ENCODE measurements at places on chromosomes 16 and 17.
A peak's percentile ranks its signal among the peaks of the same experiment; 100 is the strongest.

- DNase-seq = no peak
Observed at GRCh38 chr17:65485388-65486299, 75.8 kb downstream of the AXIN2 start.

GRCh38 chr16:47991491-47991890, 164.3 kb downstream of the ABCC12 start:
- no peak for DNase-seq

DNA sequence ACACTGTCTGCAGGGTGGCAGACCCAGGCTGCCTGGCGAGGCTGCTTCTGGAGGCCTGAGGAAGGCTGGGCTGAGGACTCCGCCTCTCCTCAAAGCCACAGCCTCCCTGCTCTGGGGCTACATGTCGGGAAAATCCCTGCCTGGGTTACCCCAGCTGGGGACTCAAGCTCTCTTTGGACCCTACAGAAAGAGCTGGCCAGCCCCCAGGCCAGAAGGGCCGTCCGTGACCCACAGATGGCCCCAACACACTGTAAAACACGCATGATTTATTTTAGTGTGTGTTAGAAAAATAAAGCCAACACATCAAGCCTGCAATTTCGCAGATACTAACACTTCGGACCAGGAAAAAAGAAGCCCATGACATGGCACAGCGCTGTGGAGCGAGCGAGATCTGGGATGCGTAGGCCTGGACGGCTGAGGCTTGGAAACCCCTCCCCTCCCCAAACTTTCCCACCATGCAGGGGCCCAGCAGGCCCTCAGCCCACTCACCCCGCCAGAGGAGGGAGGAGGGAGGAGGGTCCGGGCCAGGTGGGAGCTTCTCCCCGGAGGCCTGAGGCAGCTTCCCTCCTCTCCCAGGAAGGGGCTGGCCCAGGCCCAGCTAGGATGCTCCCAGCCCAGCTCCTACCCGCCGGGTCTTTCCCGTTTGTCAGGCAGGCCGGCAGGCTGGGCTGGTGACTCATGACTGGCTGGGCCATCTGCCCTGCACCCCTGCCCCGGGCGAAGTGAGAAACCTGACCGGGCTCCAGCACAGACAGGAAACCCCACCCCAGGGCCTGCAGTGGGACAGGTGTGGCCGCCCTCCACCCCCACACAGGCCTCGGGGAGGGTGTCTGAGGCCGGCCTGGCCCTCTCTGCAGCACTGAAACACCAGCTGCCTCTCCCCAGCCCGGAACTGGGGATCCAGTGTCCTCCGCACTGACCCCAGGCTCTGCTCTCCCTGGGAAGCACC, 34.1 kb upstream of the SLC38A10 start:
- no peak for DNase-seq

GRCh38 chr16:85067426-85067825, 39.8 kb downstream of the KIAA0513 start:
- no peak for DNase-seq

DNA sequence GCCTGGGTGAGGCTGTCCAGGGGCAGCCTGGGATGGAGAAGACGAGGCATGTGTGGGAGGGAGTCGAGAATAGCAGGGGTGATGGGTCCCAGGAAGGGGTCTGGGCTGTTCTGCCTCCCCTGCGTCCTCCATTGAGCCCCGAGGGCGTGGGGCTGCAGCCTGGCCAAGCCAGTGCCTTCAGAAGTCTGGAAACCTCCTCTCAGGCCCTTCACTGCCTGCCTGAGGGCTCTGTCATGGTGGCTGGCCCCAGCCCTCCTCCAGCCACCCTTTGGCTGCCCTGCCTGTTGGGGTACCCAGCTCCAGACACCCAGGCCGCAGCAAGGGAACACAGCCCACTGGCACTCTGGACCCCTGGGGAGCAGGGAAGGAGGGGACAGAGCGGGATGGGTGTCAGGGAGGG, 27.6 kb downstream of the ENGASE start:
- no peak for DNase-seq

DNA sequence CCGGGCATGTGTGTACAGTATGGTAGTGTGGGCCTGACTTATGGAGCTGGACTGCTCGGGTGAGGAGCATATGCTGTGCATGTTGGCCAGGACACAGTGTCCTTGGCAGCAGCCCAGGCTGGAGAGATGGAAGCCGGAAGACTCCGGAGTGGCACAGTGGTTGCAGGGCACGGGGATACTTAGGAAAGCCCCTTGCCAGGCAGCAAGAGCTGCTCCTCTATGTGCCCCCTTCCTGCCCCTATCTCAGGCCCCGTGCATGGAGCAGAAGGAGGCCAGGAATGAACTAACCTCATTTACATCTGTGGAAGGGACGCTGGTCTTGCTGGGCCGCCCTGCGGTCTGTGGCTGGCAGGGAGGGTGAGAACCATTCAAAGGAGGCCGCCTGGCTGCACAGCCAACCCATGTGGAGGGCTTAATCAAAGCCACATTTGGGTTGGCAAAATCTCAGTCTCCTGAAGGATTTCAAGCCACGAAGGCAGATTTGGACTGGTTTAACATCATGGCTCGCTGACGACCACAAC, 32.2 kb upstream of the RCVRN start:
- DNase-seq = no peak

DNA sequence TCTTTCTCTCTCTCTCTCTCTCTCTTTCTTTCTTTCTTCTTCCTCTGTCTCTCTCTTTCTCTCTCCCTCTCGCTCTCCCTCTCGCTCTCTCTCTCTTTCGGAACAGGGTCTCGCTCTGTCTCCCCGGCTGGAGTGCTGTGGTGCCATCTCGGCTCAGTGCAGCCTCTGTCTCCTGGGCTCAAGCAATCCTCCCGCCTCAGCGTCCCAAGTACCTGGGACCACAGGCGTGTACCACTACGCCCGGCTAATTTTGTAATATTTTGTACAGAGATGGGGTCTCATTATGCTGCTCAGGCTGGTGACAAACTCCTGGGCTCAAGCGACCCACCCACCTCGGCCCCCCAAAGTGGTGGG, 12.7 kb upstream of the KLHDC4 start:
- no peak for DNase-seq

DNA sequence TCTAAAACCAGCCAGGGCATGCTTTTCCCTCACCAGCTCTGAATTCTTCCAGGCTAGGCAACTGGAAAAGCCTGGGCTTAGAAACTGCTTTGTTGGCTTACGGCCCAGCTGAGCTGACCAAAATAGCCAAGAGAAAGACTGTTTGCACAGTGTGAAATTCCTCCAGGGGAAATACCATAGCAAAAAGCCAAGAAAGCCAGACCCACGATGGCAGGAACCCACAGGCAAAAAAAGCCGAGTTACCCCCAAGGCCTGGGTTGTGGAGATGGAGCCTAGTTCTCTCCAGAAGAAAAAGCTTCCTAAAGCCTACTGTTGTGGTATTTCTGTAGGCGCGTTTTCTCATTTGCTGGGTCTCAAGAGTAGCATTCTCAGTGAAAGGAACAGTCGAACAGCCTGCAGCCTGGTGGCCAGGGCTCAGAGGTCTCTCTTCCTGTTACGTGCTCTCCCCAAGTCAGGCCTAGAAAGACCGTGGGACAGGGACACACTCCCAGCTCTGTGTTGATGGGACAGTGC, 9.2 kb downstream of the SP2 start:
- no peak for DNase-seq

DNA sequence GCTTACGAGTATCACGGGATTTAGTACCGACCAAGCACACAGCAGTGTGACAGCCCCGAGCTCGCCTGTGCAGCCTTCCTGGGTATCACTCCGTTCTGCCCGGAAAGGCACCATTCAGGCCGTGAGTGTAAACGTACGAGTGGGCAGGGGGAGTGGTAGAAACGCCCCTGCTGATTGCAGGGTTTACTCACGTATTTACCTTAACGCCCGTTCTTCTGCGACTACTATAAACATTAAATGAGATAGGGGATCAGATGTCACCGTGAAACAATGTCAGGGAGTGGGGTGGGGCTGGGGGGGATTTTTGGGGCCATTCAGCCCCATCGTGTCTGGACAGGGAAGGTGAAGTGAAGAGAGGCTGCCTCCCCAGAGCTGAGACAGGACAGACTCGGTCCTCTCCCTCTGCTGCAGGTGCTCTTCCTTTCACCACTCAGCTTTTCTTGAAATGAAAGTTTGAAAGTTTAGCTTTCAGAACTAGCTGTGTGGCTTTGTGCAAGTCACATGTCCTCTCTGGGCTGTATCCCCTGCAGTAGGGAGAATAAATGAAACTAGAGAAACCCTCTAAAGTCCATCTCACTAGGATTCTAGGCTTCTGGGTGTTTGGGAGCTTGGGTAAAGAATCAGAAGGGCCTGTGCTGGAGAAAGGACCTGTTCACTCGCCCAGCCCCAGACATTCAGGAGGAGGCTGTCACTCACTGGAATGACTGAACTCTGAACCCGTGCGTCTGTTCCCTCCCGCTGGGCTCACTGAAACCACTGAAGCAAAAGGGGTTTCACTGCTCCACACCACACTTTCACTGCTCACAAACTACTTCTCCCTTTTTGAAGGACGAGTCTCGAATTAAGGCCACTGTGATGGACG, 66.7 kb downstream of the RPA1 start:
- DNase-seq = no peak

GRCh38 chr17:81831957-81832607, 1.0 kb downstream of the MCRIP1 start:
- DNase-seq = peak; percentile 80

GRCh38 chr17:48259694-48260291, 152.2 kb downstream of the SNX11 start:
- DNase-seq = peak; percentile 57

DNA sequence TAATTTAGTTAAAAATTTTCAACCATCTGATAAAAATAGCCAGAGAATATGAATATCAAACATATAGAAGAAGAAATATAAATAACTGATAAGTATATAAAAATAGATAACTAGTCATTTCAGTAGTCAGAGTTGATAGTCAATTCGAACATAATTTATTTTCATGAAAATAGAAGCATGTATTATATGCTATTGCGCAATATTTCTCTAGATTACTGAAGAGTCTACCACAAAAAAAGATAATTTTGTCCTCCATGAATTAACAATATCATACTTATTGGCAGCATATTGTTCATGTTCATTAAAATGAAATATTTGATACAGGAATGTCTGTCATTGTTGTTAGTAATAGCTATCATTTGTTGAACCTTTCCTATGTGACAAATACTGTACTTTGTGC, 376.2 kb upstream of the TOM1L1 start:
- no peak for DNase-seq

- DNase-seq = no peak
Observed at GRCh38 chr17:10183931-10184930, 14.2 kb downstream of the GAS7 start.
